GM12878 (cell line): ENCODE measurements at places on chromosomes 1 and 21. TPM values are rescaled to one million over a fixed set of nuclear protein-coding genes. Genes with fewer than 3 reads are reported as not detected.
A peak's percentile ranks its signal among the peaks of the same experiment; 100 is the strongest.

Gene PRAMEF5
- not detected in 2 replicates for total RNA-seq

Gene SPRR1A
- total RNA-seq = not detected in 2 replicates

Gene NAV1
- total RNA-seq = 1.3 and 1.5 TPM in 2 replicates

Gene PEX14
- total RNA-seq = 21.5 and 21.9 TPM in 2 replicates

Gene MX2
- 49.0 and 52.2 TPM in 2 replicates for total RNA-seq

Gene OLIG2
- not detected in 2 replicates for total RNA-seq

Gene CC2D1B
- total RNA-seq = 25.1 and 29.4 TPM in 2 replicates

Gene TMEM61
- not detected in 2 replicates for total RNA-seq

DNA sequence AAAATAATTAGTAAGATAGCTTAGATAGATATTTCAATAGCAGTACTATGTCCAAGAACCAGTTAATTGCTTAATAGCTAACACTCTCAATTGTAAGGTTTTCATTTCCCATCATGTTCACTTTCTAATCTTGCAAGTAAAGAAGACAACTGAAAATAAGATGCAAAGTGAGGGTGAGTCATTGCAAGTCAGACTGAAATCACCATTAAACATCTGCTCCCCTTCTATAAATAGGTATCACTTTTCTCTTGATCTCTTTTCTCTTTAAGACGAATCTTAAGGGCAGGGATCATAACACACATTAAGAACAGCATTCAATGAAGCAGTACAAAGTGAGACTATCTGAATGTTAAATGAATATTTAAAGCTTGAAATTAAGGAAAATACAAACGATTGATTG, 40.4 kb downstream of the UBR4 start:
- H3K36me3 ChIP-seq = peaks cover 12% of the 10 kb centered on the region
- peak overlapping the region; percentile 70 for H3K27ac ChIP-seq
- peak; percentile 55 for DNase-seq
- no peaks in the 10 kb centered on the region for H3K27me3 ChIP-seq

GRCh38 chr1:192005976-192006375, 152.3 kb upstream of the RGS18 start:
- H3K4me3 ChIP-seq = no peak overlapping the region
- no peaks in the 10 kb centered on the region for H3K36me3 ChIP-seq
- no peaks in the 10 kb centered on the region for H3K4me1 ChIP-seq
- DNase-seq = no peak

GRCh38 chr1:110098222-110099026, 13.8 kb upstream of the UBL4B start:
- H3K4me3 ChIP-seq = no peak overlapping the region
- H3K27ac ChIP-seq = no peak overlapping the region
- peaks cover 16% of the 10 kb centered on the region for H3K4me1 ChIP-seq
- no peaks in the 10 kb centered on the region for H3K36me3 ChIP-seq

DNA sequence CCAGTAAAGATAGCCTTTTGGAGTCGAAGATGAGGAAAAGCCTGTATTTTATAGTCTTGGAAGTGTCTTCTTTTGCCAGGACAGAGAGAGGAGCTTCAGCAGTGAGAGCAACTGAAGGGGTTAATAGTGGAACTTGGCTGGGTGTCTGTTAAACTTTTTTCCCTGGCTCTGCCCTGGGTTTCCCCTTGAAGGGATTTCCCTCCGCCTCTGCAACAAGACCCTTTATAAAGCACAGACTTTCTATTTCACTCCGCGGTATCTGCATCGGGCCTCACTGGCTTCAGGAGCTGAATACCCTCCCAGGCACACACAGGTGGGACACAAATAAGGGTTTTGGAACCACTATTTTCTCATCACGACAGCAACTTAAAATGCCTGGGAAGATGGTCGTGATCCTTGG, at the start of gene VCAM1:
VCAM1 (plus strand) TSS at position 253 of the 400 bp plus-strand sequence; CDS start at position 372, 119 bp downstream.
- no peaks in the 10 kb centered on the region for H3K27me3 ChIP-seq
- peak within 1 kb of the TSS; percentile 39; the same call in 1 of the 2 replicates for H3K27ac ChIP-seq
- H3K4me3 ChIP-seq = peak within 1 kb of the TSS; percentile 46
- H3K36me3 ChIP-seq = no peaks in the 10 kb centered on the region
- no peaks in the 10 kb centered on the region for H3K4me1 ChIP-seq
- DNase-seq = peak; percentile 47

DNA sequence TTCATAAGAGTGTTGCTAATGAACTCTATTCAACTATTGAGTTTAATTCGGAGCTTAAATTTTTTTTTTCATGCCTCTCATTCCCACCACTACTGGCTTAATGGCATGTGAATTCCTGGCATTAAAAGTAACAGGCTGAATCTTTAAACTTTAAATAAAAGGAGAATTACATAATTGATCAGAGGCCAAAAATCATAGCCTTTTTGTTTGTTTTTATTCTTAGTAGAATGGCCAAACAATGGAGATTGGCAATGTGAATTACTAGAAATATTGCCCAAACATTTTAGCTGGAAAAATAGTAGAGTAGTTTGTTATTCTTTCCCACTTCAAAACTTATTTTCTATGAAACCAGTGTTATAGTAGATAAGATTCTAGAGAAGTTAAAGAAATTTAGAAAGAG, 25.1 kb upstream of the PDC start:
- H3K27ac ChIP-seq = no peak overlapping the region
- H3K27me3 ChIP-seq = no peaks in the 10 kb centered on the region
- H3K36me3 ChIP-seq = no peaks in the 10 kb centered on the region
- DNase-seq = no peak
- no peaks in the 10 kb centered on the region for H3K4me1 ChIP-seq

DNA sequence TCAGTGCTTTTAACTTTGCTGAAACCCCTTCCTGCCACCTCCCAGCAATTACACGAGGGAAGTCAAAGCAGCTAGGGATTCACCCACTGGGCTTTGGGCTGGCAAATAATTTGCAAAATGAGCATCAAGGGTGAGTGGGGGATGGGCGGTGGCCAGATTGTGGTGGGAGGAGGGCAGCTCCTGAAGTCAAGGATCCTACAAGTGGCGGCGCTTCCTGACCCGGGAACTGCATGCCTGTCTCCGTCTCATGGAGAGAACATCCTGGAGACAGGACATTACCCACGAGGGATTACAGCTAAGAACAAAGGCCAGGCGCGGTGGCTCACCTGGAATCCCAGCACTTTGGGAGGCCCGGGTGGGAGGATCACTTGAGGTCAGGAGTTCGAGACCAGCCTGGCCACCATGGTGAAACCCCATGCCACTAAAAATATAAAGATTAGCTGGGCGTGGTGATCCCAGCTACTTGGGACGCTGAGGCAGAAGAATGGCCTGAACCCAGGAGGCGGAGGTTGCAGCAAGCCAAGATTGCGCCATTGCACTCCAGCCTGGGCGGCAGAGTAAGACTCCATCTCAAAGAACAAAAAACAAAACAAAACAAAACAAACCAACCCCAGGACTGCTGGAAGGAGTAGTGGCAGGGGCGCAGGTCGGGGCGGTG, 12.9 kb downstream of the TTC34 start:
- no peak for DNase-seq
- no peak overlapping the region for H3K27ac ChIP-seq
- H3K4me1 ChIP-seq = no peaks in the 10 kb centered on the region
- no peaks in the 10 kb centered on the region for H3K27me3 ChIP-seq
- no peak overlapping the region for H3K4me3 ChIP-seq

- no peak overlapping the region for H3K27ac ChIP-seq
- H3K27me3 ChIP-seq = no peaks in the 10 kb centered on the region; the same call in 1 of the 2 replicates
- H3K4me3 ChIP-seq = no peak overlapping the region
Observed at GRCh38 chr1:205678286-205679111, 1.8 kb downstream of the SLC45A3 start.

GRCh38 chr1:37858931-37859506, 373 bp downstream of the MTF1 start:
- H3K27ac ChIP-seq = peak overlapping the region; percentile 88
- peaks cover 14% of the 10 kb centered on the region for H3K4me1 ChIP-seq
- H3K36me3 ChIP-seq = peaks cover 13% of the 10 kb centered on the region
- H3K27me3 ChIP-seq = no peaks in the 10 kb centered on the region

DNA sequence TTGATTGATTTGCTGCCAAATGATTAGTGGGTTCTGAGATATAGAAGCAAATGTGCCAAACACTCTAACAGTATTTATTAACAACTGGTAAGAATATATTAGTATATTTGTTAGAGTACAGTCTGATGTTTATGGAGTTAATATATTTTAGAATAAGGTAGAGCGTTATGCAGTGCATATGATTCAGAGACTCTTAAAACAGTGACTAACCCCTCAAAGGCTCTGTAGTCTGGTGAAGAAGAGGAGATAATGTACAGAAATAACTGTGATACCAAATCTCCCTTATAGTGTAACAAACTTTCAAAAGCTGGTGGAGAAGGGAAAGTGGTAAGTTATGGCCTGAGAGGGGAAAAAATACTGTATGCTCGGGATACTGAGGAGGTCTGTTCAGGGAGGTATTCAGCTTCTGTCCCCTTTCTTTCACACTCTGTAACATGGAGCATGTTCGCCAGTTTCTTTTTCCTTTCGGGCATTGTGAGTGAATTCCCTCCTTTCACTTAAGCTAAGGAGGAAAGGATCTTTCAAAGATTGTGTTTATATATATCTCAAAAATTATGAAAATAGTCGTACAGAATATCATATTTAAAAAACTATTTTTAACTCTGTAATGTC, 121.2 kb downstream of the ADGRL2 start:
- no peak overlapping the region for H3K27ac ChIP-seq
- no peak for DNase-seq
- no peaks in the 10 kb centered on the region for H3K27me3 ChIP-seq
- no peak overlapping the region for H3K4me3 ChIP-seq
- no peaks in the 10 kb centered on the region for H3K36me3 ChIP-seq
- H3K4me1 ChIP-seq = no peaks in the 10 kb centered on the region

DNA sequence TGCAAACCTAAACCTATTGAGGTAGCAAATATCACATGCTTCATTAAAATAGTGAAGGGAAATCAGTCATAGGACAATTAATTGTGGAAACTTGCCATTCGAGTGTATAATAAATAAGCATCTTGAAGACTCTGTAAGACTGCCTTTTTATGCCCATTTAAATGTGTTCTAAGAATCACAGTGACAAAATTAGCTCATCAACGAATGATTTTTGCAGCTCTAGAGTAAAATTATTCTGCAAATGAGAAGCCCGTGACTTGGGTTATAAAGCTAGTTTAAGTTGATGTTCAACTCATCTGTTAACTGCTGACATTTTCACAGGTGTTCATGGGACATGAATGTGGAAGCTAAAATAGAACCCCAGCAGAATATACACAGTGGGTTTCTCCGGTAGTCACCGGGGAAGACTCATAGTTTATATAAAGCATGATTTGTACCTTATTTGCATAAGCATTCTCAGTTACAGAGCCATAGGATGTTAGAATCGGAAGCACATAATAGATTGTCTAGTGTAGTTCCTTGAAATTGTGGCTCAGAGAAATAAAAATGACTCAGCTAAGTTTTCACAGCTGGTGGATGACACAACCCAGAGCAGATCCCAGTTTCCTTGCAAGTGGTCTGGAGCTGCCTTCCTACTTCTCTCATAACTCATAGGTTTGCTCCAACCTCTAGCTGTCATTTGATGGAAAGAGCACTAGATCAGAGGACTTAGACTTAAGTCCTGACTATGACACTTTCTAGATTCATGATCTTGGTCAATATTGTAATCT, 107.3 kb downstream of the UCHL5 start:
- H3K36me3 ChIP-seq = no peaks in the 10 kb centered on the region
- no peak overlapping the region for H3K4me3 ChIP-seq
- DNase-seq = peak; percentile 12
- no peaks in the 10 kb centered on the region for H3K4me1 ChIP-seq
- no peaks in the 10 kb centered on the region for H3K27me3 ChIP-seq

GRCh38 chr1:47782414-47783166, 214.6 kb downstream of the TRABD2B start:
- no peak overlapping the region for H3K4me3 ChIP-seq
- DNase-seq = no peak
- H3K36me3 ChIP-seq = no peaks in the 10 kb centered on the region
- H3K4me1 ChIP-seq = no peaks in the 10 kb centered on the region

- no peak overlapping the region for H3K4me3 ChIP-seq
- DNase-seq = no peak
- no peaks in the 10 kb centered on the region; the same call in 1 of the 2 replicates for H3K4me1 ChIP-seq
- no peaks in the 10 kb centered on the region; the same call in 1 of the 2 replicates for H3K27me3 ChIP-seq
Observed at GRCh38 chr1:156402331-156403020, 33.5 kb downstream of the RHBG start.

DNA sequence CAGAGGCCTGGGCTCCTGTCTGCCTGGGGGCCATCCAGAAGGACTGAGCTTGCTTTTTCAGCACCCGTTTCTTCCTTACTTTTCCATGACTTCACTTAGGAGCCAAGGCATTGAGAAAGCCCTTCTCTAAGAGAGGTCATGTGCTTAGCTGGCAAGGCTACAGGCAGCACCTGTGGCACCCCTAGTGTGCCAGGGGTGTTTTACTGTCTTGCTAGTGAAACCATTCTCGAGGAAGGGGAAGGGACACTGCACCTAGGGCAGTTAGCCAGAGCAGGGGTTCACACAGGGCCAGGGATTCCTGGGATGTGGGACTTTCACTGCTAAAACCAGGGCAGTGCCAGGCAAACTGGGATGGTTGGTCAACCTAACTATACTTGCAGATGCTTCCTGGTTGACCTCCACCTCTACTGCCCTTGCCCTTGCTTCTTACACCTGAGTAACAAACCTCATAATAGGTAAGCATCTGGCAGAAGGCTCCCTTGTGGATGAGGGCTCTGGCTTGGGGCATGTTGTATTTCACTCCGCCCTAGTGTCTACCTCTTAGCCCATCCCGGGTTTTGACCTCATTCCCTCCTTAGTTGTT, 69.2 kb downstream of the NOS1AP start:
- no peak overlapping the region for H3K27ac ChIP-seq
- H3K36me3 ChIP-seq = no peaks in the 10 kb centered on the region
- no peaks in the 10 kb centered on the region for H3K4me1 ChIP-seq
- DNase-seq = no peak
- no peak overlapping the region for H3K4me3 ChIP-seq

DNA sequence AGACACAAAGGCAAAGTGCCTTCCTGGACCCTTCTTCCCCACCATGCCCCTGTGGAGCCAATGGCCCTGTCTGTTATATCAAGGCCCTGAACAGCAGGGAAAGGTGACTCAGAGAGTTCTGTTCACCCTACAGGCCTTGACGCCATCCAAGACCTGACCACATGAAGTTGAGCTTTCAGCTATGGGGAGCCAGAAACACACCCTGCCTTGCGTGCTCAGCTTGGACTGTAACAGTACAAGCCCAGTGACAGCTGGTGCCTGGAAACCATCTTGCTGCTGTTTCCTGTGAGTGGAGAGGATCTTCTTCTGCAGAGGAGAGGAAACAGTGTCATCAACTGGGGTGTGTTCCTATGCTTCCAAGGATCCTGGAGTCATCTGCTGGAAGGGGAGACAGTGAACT, 165.0 kb upstream of the IRF2BP2 start:
- no peak overlapping the region for H3K27ac ChIP-seq
- no peak for DNase-seq
- H3K4me3 ChIP-seq = no peak overlapping the region
- H3K27me3 ChIP-seq = peaks cover 14% of the 10 kb centered on the region
- no peaks in the 10 kb centered on the region for H3K36me3 ChIP-seq
- H3K4me1 ChIP-seq = peaks cover 16% of the 10 kb centered on the region

DNA sequence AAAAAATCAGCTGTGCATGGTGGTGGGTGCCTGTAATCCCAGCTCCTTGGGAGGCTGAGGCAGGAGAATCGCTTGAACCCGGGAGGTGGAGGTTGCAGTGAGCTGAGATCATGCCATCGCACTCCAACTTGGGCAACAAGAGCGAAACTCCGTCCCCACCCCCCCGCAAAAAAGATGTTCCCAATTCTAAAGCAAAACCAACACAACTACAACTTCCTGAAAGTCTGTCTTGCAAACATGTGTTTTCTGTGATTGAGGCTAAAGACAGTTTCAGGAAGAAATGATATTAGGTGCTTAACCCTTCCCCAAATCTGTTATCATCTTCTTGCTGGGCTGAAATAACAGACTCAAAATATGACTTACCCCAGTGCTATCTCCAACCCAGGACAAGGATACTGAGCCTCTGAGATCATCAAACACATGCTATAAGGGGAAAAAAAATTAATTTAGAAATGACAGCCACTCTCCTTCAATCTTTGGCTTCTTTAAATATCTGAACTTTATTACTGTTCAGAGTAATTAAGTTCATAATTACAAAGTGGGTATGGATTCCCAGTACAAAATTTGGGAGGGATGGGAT, 28.5 kb downstream of the SORT1 start:
- H3K27ac ChIP-seq = no peak overlapping the region
- no peaks in the 10 kb centered on the region for H3K36me3 ChIP-seq
- H3K4me1 ChIP-seq = peaks cover 9% of the 10 kb centered on the region; the same call in 1 of the 2 replicates
- DNase-seq = no peak
